CD14-positive monocyte (primary cell): ENCODE measurements at places on chromosomes 2 and 18. TPM values are rescaled to one million over a fixed set of nuclear protein-coding genes. Genes with fewer than 3 reads are reported as not detected.
A peak's percentile ranks its signal among the peaks of the same experiment; 100 is the strongest.

GRCh38 chr2:27805180-27805579 lies 33.7 kb downstream of the MRPL33 start:
- no peak overlapping the region for H3K4me3 ChIP-seq
- no peaks in the 10 kb centered on the region for H3K27me3 ChIP-seq
- peaks cover 90% of the 10 kb centered on the region for H3K4me1 ChIP-seq
- peak; percentile 23 for DNase-seq
- H3K27ac ChIP-seq, result no peak overlapping the region

DNA sequence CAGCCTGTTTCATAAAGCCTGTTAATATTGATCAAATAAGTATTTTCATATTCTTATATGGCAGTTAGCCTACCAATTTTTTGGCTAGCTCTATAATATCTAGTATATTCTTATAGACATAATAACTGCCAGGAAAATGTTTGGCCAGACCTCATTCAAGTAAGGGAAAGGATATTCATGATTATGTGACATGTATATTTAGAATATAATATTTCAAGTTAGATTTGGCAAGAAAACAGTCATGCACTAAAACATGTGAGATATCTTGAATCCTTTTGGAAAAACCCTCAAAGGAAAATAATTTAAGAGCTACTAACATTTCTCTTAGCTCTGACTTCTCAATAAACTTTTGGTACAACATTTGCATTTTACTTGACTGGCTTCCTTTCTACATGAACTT lies 694.1 kb downstream of the PLCL1 start:
- H3K36me3 ChIP-seq, result no peaks in the 10 kb centered on the region
- H3K4me1 ChIP-seq, result no peaks in the 10 kb centered on the region
- no peak overlapping the region for H3K27ac ChIP-seq
- no peaks in the 10 kb centered on the region for H3K27me3 ChIP-seq
- no peak for DNase-seq

DNA sequence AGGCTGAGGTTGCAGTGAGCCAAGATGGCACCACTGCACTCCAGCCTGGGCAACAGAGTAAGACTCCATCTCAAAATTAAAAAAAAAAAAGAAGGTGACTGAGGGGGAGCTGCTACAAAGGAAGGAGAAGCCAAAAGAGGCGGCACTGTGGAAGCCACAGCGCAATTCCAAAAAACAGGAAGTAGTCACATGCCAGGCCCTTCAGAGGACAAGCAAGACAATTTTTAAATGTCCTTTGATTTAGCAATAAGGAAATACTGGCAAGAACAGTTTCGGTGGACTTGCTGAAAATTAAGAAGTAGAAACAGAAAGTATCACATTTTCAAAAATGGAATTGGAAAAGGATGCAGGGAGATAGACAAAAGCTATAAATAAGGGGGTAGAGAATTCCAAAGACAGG lies 122.8 kb downstream of the OSBPL1A start:
- H3K36me3 ChIP-seq, result peaks cover 12% of the 10 kb centered on the region
- peaks cover 37% of the 10 kb centered on the region for H3K4me1 ChIP-seq
- H3K27ac ChIP-seq, result peak overlapping the region; percentile 9
- DNase-seq, result peak; percentile 75
- H3K27me3 ChIP-seq, result peaks cover 5% of the 10 kb centered on the region

- no peaks in the 10 kb centered on the region for H3K36me3 ChIP-seq
- peaks cover 2% of the 10 kb centered on the region for H3K27me3 ChIP-seq
- peak overlapping the region; percentile 87 for H3K4me3 ChIP-seq
- no peak for DNase-seq
- peak overlapping the region; percentile 77 for H3K27ac ChIP-seq
Observed at GRCh38 chr2:189581354-189582139, 961 bp upstream of the SLC40A1 start.

Gene FZD7
- polyA plus RNA-seq, result not detected

Gene SCYGR6
- not detected for polyA plus RNA-seq

Gene ADRA2B
- polyA plus RNA-seq, result not detected

Gene TBR1
- polyA plus RNA-seq, result not detected in 2 replicates

Gene PIEZO2
- not detected in 2 replicates for polyA plus RNA-seq
